ENCODE measurements at places on chromosomes 4 and X.

DNA sequence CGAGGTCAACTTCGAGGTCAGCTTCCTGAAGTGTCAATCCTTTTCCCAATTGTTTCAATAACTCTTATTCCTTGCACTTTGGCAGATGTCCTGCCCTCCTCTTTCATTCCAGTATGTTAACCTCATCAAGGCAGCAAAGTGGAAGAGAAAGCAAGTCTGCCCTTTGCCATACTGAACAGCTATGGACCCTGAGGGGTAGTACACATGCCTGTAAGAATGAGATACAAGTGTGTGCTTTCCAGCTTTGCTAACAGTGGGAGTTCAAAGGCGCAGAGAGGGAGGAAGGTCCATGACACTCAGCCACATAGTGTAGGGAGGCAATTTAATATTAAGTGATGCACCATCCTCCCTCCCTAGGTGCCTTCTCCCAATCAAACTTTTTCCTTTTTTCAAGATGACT lies 96.4 kb upstream of the ZCCHC13 start:
- DNase-seq = no peak

GRCh38 chrX:76538860-76539259 lies 111.3 kb downstream of the MAGEE1 start:
- DNase-seq = no peak

GRCh38 chr4:123397144-123398065 lies 810 bp downstream of the SPRY1 start:
- DNase-seq = no peak

DNA sequence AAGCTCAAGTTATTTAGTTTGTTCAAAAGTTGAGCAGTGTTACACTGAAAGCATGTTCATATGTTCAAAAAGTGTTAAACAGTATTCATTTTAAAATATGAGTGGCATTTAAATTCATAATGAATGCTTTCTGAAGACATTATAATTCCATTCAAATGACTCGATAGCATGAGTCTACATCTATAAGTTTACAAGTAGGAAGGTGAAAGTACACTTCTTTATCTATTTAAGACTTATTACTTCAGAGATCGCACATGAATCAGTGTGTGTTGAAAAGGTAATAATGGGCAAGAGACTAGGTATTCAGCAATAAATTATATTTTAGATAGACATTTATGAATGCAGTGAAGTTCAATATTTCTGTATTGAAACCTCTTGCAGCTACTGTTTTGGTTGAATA lies 456.1 kb downstream of the GRXCR1 start:
- DNase-seq = no peak

DNA sequence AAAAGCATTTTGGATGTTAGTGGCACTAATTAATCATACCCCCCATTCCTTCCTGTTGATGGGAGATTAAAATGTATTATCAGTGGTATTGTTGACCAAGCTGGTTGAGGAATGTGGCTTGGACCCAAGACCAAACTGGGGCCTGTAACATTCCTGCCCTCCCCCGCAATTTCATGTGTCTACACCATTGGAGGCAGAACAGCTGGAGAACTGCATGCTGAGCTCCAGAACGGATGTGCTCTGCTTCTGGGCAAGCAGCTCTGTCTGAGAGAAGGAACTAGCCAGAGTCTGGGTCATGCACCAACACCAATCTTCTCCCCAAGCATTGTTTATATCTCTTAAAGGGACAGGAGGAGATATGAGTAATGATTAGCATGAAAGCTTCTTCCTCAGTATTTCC lies 185.5 kb downstream of the CEP135 start:
- DNase-seq = no peak

DNA sequence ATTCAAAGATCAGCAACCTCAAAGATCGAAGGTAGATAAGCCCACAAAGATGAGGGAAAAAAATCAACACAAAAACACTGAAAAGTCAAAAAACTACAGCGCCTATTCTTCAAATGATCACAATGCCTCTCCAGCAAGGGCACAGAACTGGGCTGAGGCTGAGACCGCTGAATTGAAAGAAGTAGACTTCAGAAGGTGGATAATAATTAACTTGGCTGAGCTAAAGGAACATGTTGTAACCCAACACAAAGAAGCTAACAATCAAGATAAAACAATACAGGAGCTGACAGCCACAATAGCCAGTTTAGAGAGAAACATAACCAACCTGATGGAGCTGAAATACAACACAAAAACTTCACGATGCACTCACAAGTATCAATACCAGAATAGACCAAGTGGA lies 231.1 kb downstream of the STPG2 start:
- no peak for DNase-seq

DNA sequence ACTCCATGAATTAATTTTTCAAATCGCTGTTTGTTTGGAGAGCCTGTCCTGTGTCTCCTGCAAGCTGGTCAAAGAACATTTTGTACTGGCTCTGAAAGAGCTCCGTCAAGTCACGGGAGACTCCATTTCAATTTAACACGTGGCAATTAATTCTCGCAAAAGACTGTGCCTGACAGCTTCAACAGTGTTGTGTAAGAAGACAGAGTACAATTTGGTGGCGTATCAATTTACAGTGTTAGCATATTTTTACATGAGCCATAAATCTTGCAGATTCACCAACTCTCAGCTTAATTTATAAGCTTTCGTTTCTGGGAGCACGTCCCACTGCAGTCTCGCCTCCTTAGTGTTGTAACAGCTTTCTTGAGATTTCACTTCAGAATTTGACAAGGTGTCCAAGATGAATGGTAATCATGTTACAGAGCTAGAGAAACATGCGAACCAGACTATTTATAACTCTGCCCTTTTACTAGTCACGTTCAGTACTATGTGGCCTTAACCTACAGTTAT lies 70.8 kb downstream of the RWDD4 start:
- DNase-seq = no peak

GRCh38 chr4:17763416-17763815 lies 18.0 kb downstream of the FAM184B start:
- DNase-seq = no peak

GRCh38 chr4:94544811-94545210 lies 93.1 kb downstream of the PDLIM5 start:
- no peak for DNase-seq

DNA sequence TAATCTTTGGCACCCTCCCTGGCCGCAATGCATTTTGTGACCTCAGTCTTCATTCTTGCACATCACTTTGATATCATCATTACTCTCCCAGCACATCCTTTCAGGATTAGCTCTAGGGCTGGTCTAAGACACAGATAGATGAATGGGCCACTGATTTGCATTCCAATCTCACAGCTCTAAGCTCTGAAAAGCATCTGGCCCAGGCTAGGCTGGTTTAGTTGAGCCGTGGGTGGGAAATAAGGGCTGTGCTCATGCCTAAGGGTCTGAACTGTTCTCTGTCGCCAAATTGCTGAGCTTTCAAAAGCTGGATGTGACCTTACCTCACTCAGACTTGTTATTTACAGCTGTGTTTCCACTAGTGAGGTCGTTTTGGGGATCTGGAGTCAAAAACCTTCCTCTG lies 30.0 kb upstream of the SLC9A7 start:
- DNase-seq = peak; percentile 13

GRCh38 chr4:101835121-101835904 lies 44.8 kb downstream of the BANK1 start:
- DNase-seq = peak; percentile 15

DNA sequence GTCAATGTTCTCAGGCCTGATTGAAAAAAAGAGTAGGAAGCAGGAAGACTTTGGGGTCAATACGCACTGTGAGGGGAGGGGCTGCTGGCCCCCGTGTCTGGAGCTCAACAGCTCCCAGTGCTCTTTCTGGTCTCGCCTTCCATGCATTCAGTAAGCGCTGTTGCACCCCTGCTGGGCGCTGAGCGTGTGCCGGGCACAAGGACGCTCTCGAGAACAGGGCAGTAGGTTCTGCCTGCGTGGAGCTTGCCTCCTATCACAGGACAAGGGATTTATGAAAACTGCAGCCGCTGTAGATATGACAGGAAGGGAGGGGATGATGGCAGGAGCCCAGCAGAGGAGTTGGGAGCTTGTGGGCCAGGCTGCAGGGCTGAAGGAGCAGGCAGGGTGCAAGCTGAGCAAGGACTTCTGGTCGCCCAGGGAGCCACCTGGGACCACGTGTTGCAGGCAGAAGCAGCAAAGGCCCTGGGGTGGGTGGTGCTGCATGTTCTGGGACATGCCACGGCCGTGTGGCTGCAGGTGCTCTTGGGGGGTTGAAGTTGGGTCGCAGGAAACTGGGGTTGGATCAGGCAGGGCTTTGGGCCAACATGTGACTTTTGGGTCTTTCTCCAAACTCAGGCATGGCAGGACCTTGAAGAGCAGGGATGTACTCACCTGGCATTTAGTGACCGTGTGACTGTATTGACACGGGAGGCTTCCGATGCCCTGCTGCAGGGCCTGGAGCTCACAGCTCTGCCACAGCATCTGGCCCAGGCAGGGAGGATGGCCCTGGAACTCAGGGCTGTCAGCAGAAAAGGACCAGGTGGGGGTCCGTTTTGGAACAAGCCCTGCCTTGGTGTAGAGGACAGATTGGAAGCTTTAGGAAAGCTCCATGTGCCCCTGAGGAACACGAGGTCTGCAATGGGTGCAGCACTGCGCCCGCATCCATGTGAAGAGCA lies 97.9 kb downstream of the CPZ start:
- no peak for DNase-seq

DNA sequence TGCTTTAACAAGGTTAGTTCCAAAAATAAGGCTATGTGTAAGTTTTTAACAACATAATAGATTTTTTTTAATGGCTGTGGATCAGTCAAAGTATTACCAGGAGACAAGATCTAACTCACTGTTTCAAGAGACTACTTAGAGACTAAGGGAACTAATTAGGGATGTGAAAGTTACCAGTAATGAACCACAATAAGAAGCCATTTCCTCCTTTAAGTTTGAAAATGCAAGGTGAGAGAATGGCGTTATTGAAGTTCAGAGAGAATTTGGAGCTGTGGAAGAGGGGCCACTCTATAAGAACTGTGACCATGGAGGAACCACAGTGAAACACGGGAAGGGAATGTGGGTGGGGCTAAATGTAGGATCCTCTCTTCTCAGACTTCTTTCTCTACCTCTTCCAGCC lies 624.2 kb downstream of the GLUD2 start:
- DNase-seq = no peak

- DNase-seq = no peak
Measured at GRCh38 chr4:61451935-61452334, 251.8 kb downstream of the ADGRL3 start.

GRCh38 chrX:101759000-101759399 lies 99.3 kb upstream of the ARMCX2 start:
- DNase-seq = no peak

- no peak for DNase-seq
Measured at GRCh38 chr4:8913121-8913857, 41.6 kb upstream of the HMX1 start.

GRCh38 chrX:42028109-42028508 lies 104.8 kb upstream of the CASK start:
- no peak for DNase-seq

GRCh38 chr4:26194764-26195163 lies 126.0 kb upstream of the RBPJ start:
- no peak for DNase-seq

GRCh38 chr4:76630741-76631140 lies 195.7 kb downstream of the SHROOM3 start:
- DNase-seq = no peak

DNA sequence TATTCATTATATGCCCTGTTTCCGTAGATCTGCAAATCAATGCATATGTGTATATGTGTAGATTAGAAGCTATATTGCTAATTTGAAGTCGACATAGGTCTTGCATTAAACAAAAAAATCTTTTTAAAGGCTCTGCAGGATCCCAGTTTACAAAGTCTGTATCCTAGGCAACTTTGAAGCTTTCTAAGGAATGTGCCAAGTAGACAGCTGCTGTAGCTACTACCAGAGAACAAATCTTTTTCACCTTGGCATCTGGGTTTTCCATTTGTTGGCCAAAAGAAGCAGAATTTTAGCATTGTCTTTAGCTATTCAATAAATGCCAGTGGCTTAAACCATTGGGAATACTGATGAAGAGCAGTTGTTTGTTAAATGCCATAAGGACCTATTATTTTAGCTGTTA lies 88.0 kb downstream of the NAA11 start:
- no peak for DNase-seq

DNA sequence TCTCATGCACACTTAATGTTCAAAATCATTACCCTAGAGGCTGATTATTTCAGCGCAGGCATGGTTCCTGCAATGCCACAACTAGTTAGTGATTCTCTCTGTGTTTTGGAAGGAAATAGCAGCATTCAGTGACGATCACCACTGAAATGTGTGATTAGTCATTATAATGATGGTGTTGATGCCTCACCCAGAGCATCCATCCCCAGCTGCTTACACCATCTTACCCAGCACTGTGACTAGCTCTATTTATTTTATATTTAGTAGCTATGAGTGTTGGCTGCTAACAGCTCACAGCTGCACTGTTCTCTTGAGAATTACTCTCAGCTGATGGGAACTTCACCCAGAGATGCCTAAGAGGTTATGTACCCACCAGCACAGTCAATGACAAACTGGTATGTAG lies 60.5 kb upstream of the TSPAN7 start:
- DNase-seq = no peak

- DNase-seq = no peak
Measured at GRCh38 chr4:140637836-140638235, 69.1 kb upstream of the UCP1 start.
